ENCODE measurements at places on chromosomes 3 and 15.

DNA sequence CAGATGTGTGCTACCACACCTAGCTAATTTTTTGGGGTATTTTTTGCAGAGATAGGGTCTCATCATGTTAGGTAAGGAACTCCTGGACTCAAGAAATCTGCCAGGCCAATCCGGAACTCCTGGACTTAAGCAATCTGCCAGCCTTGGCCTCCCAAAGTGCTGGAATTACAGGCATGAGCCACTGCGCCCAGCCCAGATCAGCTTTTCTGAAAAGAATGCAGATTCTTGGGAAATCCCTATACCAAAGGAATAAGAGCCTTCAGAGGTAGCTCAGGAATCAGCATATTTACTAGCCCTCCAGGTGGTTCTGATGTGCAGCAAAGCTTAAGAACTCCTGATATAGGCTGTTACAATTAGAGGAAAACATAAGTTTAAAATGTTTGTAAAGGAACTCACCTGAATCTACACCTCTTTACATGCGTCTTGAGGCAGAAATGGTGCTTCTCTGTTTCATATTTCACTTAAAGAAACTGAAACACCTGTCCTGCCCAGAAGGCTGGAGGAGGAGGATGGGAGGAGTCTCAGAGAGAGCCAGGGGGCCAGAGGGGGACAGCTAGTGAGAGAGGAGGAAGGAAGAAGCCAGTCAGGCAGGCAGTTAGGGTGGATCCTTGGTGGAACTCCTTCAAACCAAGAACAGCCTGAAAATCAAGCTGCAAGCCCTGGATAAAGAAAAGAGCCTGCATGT, at the start of gene XCR1:
XCR1 (minus strand) TSS at position 463 of the 685 bp plus-strand sequence. CDS start 5,536 bp downstream, outside the sequence.
- no peak for DNase-seq

DNA sequence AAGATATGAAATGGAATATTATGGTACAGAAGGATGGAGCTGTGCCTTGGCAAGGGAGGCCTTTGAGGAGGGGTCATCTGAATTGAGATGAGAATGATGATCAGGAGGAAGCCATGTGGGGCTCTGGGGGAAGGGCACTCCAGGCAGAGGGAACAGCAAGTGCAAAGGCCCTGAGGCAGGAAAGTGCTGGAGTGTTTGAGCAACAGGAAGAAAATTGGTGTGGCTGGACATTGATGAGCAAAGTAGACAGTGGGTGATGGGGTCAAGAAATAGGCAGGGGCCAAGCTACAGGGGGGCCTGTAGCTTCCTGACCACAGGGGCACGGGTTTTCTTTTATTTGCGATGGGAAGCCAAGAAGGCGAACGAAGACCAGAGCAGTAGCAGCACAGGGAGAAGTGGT, 3.3 kb upstream of the GP9 start:
- DNase-seq, result no peak

- no peak for DNase-seq
These were observed 200.6 kb downstream of the BCHE start for GRCh38 chr3:165636684-165637015.

DNA sequence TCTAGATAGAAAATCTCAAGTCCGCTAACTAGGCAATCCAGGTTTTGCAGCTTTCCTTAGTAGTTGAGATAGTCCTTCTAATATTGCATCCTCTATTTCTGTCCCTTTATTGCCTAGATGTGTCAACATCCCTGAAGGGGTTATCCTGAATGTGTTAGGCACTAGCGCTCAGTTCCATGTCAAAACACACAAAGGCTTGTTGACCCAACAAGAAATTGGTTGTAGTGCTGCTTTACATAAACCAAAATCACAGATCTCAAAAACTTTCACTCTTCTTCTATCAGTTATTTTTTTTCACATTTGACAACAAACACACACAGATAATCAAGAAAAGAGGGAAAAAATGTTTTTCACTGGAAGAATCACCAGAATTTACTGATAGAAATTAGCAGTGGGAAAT, 51.4 kb upstream of the SOX2 start:
- DNase-seq, result no peak

GRCh38 chr15:74768099-74768770, 13.6 kb upstream of the CSK start:
- no peak for DNase-seq

DNA sequence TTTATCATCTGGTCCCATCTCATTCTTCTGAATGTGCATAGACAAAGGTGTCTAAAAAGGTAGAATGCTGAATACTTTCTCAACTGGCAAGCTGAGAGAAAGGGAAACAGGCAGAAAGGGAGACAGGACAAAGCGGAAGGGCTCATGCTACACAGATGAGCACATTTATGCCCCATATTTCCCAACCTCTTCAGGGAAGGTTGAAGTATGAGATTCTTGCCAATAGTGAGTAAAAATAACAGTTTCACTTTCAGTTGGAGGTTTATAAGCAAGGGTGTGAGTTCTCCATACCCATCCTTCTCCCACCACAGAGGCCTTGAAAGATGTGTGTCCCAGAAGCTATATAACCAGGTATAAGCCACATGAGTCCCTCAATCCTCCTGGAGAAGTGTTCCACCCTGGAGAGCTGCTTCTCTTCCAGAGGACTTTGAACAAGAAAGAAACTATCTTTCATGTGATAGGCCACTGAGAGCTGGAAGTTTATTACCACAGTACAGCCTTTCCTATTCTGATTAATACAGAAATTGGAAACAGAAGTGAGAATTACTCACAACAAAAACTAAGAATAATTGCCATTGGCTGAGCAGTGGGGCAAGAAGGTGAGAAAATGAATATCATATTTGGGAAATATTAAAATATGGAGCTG, 709.4 kb upstream of the NR2F2 start:
- DNase-seq, result no peak

DNA sequence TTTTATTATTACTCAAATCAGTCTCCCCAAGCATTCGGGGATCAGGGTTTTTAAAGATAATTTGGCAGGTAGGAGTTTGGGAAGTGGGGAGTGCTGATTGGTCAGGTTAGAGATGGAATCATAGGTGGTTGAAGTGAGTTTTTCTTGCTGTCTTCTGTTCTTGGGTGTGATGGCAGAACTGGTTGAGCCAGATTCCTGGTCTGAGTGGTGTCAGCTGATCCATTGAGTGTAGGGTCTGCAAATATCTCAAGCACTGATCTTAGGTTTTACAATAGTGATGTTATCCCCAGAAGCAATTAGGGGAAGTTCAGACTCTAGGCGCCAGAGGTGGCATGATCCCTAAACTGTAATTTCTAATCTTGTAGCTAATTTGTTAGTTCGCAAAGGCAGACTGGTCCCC, 20.6 kb upstream of the TRANK1 start:
- DNase-seq, result no peak

DNA sequence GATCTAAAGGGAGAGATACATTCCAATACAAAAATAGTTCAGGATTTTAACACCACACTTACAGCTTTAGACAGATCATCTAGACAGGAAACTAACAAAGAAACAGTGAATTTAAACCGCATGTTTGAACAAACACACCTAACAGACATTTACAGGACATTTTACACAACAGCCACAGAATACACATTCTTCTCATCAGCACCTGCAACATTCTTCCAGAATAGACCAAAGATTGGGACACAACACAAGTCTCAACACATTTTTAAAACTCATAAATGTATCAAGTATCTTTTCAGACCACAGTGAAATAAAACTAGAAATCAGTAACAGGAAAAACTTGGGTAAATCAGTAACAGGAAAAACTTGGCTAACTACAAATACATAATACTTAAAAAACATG, 256.3 kb downstream of the MCTP2 start:
- no peak for DNase-seq

GRCh38 chr15:101313041-101313761, 18.2 kb upstream of the SNRPA1 start:
- no peak for DNase-seq
